Stimulated activated CD4-positive, alpha-beta T cell treated with anti-CD3 and anti-CD28 coated beads, Interleukin-1b, Interleukin-23, amount 100 ng/mL, for 24 hours (primary cell): ENCODE measurements at places on chromosomes 7 and 10.

DNA sequence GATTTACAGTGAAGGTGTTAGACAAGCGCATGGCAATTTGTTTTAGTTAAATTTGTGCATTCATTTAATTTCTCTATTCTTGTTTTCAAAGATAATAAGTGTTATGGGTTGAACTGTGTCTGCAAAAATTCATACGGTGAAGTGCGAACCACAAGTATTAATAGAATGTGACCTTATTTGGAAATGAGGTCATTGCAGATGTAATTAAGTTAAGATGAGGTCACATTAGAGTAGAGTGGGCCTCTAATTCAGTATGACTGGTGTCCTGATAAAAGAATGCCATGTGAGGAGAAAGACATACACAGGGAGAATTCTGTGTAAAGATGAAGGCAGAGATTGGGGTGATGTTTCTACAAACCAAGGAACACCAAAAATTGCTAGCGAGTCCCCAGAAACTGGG lies 158.8 kb upstream of the SEMA3E start:
- no peak for DNase-seq

GRCh38 chr7:42104231-42104630 lies 132.8 kb downstream of the GLI3 start:
- no peak for DNase-seq

DNA sequence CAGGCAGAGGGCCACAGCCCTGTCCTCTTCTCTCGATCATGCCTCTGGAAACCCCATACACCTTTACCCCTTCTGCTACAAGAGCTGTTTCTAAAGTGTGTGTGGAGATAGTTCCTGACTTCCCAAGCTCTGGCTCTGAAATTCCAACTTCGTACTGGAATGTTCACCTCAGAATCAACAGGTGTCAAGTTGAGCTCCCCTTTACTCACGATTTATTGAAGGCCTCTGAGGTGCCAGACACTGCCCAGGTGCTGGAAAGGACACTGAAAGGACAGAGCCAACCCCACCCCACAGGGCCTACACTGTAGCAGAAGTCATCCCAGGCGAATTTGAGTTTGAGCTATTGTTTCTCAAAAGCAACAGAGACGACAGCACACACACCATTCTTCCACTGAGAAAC lies 209.9 kb upstream of the FRMD4A start:
- DNase-seq, result no peak

- no peak for DNase-seq
Observed at GRCh38 chr10:63425512-63425911, 40.3 kb downstream of the JMJD1C start.

- DNase-seq, result no peak
Observed at GRCh38 chr10:114258274-114258840, 19.3 kb downstream of the VWA2 start.

- DNase-seq, result no peak
Observed at GRCh38 chr10:31768467-31768866, 160.2 kb downstream of the ARHGAP12 start.

- DNase-seq, result no peak
Observed at GRCh38 chr10:86354761-86355540, 11.6 kb downstream of the GRID1 start.

DNA sequence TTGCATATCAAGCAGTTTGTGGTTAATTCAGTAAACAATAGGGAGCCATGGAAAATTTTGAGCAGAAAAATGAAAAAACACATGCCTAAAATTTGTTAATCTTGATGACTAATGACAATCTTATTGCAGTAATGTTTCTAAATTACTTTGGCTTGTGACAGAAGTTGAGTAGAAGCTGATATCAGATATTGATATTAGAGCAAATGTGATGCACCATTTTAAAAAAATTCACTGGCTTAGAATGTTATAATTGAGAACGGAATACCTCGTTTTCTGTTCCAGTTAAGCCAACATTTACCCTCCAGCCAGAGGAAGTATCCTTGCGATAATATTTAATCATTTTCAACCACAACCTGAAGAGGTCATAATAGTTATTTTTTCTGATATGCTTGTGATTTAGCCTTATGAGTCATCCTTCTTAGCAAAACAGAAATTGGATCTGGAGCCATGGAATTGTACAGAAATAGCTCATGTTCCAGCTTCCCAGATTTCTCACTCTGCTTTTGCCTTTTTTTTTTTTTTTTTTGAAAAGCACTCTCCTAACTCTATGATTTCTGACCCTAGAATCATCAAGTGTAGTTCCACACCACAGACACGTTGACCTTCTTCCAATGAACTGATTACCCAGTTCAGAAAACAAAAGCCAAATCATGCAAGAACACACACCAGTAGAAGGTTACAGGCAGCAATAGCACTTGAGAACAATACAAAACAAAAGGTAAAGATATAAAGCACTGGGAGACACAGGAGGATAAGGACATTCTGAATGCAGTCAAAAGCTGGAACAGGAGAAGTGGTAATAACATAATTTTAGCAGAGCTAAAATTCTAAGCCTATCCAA lies 96.8 kb upstream of the PHYHIPL start:
- no peak for DNase-seq

- DNase-seq, result no peak
Observed at GRCh38 chr7:78073609-78074382, 275.2 kb downstream of the PHTF2 start.

DNA sequence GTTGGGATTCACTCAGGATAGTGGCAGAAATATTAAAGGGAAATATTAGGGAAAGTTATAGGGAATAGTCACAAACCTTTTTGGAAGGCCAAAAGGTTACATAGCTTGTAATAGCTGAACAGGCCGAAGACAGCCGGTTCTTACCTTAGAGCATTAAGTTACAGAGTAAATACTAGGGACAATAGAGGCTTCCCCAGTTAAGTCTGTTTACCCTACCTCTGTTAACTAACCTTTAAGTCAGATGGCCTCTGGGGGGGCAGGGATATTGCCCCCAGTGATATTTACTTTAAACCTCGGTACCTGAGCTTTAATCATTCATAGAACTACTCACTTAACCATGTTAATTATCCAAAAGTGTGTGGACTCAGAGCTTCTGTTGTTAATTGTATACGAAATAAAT lies 7.4 kb downstream of the POLR1F start:
- no peak for DNase-seq

GRCh38 chr7:82224529-82224928 lies 219.0 kb downstream of the CACNA2D1 start:
- DNase-seq, result no peak

DNA sequence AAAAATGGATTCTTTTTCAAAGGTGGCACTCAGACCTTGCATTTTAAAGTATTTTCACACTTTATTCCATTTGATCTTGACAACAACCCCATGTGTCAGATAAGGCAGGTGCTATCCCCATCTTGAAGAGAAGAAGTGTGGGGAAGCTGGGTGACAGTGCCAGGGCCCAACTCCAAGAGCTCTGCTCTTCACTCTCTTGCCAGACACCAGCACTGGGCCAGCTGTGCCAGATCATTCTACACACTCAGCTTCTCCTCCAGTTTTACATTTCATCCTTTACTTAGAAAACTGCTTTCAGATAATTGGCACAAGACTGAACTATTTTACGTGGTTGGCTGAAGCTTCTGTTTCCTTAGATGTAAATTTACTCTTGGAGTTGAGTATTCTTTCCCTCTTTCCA lies 64.4 kb downstream of the ENO4 start:
- no peak for DNase-seq

- DNase-seq, result peak; percentile 33
Observed at GRCh38 chr10:59709395-59710125, at the start of gene SLC16A9. Gene SLC16A9, minus strand, starts transcription at chr10:59709850. Its CDS starts 25,559 bp downstream, at chr10:59684291.

DNA sequence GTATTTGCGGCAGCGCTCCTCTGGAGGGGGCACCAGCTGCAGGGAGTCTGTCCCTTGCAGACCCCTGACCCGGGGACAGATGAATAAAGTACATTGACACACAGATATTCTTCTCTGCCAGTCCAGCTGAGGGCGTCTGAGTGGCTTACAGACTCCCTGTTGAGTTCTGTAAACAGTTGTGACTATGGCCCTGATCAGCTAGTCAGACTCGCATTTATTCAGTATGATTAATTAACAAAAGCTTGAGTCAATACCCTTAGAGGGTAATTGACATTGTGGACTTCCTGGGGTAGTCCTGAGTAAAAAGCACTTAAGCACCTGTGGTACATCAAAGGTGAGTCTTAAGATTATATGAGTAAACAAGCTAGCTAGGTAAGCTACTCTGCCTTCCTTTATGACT lies 21.0 kb downstream of the ANKRD30A start:
- DNase-seq, result no peak

- no peak for DNase-seq
Observed at GRCh38 chr10:130242513-130242912, 106.3 kb downstream of the GLRX3 start.

DNA sequence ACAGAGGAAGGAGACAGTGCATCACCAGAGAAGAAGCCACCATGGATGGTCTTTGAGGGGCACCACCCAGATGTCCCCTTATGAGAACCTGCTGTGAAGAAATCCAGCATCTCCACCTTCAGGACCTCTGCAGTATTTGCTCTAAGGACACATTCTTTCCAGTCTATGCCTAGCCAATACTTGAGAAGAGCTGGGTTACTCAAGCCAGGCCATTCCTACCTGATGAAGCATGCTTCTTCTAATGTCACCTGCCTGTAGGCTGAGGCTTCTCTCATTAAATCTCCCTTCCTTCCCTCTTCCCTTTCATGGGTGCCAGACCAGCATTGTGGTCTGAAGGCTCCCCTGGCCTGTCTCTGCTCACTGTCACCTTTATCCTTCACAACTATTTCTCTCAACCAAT lies 654.5 kb upstream of the AUTS2 start:
- no peak for DNase-seq

DNA sequence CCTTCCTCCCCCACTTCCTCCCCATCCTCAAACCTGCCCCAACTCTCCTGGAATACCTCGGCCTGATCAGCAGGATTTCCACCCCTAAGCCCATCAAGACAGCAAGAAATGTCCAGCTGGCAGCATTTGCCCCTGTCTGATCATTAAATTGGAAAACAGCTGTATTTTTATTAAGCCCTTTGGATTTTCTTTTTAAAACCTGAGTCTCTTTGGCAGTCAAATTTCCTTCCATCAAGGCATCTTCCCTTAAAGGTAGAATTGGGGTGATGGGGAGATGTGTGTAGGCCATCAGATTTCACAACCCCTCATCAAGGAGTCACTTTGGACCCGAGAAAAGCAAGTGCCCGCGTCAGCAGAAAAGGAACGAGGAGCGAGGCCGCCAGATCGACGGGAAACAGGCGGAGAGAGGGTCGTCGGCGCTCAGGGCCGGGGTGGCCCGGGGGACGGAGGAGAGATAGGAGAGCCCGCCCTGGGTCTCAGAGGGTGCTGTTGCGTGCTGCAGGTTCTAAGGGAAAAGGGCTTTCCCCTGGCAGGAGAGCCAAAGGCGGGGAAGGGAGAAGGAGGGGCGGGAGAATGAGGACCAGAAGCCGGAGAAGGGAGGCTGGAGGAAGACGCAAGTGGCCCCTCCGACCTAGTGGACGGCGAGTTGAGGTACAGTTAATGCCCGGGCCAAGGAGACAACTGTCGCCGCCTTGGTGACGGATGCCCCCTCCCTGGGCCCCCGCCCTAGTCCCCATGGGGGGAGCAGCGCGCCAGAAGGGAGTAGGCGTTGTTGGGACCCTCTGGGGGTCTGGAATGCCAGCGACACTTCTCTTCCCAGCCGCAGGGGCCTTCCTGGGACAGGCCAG lies 11.5 kb upstream of the GATA3 start:
- no peak for DNase-seq

- DNase-seq, result no peak
Observed at GRCh38 chr10:97444212-97444611, 1.6 kb downstream of the EXOSC1 start.

DNA sequence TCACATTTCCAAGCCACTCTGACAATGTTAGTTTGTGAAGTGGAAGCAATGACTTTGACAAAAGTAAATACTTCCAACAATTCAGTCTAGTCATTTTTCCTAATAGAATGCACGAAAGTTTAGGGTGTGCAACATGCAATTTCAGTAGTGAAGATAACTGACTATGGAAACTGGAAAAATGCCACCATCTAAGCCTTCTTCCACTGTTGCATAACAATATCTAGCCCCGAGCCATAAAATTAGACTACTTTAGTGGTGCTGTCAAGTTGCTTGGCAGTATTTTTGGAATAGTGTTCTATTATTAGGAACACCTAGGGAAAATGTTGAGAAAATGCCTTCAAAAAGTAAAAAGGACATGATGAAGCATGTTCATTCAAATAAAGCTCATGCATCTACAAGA lies 17.9 kb downstream of the SEMA3A start:
- DNase-seq, result no peak

DNA sequence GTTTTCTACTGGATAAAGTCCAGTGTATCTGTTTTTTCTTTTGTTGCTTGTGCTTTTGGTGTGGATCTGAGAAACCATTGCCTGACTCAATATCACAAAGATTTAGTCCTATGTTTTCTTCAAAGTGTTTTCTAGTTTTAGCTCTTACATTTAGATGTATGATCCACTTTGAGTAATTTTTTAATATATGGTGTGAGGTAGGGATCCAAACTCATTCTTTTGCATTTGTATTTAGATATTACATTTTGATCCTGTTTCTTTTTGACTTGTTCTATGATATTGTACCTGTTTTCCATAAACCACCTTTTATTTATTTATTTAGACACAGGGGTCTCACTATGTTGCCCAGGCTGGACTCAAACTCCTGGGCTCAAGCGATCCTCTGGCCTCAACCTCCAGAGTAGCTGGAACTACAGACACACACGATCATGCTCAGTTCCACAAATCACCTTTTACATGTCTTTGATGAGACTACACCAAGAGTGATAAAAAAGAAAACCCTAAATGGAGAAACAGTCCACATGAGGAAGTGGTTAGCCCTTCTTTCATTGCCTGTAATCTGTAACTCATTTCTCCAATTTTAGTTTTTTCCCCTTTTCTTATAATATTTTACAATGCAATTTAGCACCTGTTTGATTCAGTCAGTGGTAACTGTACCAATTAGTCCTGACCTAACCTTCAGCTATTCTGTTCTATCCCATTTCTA lies 86.0 kb downstream of the SLC37A3 start:
- no peak for DNase-seq

DNA sequence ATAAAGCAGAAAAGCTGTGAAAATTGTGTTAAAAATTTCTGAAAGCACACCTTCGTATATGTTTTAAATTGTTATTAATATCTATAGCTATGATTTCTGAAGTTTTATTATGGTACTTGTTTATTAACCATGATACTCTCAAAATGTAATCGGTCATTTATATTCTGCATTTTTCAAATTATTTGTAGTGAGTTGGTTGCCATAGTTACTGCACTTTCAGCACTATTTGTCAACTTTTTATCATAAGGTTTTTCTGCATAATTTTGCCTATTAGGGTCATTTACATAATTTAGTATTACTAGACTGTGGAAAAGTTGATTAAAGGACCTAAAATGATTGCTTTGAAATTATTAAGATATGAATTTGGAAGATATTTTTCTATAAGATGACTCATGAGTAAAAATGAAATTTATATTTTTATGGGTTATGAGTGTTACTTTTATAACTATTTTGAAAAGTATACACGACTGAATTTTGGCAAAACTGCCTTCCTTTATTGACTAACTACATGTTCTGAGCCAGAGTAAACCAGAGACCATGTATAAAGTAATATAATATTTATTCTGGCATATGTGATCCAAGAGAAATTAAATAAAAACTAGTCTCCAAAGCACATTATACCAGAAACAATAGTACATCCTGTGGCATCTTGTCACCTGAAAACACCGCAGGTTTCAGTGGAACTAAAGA lies 7.9 kb upstream of the AGR2 start:
- no peak for DNase-seq

GRCh38 chr7:78261739-78262138 lies 463.2 kb downstream of the PHTF2 start:
- DNase-seq, result no peak

- no peak for DNase-seq
Observed at GRCh38 chr7:122550545-122550944, 148.4 kb downstream of the RNF133 start.
